ENCODE measurements at places on chromosomes 1 and 21. TPM values are rescaled to one million over a fixed set of nuclear protein-coding genes. Genes with fewer than 3 reads are reported as not detected.

DNA sequence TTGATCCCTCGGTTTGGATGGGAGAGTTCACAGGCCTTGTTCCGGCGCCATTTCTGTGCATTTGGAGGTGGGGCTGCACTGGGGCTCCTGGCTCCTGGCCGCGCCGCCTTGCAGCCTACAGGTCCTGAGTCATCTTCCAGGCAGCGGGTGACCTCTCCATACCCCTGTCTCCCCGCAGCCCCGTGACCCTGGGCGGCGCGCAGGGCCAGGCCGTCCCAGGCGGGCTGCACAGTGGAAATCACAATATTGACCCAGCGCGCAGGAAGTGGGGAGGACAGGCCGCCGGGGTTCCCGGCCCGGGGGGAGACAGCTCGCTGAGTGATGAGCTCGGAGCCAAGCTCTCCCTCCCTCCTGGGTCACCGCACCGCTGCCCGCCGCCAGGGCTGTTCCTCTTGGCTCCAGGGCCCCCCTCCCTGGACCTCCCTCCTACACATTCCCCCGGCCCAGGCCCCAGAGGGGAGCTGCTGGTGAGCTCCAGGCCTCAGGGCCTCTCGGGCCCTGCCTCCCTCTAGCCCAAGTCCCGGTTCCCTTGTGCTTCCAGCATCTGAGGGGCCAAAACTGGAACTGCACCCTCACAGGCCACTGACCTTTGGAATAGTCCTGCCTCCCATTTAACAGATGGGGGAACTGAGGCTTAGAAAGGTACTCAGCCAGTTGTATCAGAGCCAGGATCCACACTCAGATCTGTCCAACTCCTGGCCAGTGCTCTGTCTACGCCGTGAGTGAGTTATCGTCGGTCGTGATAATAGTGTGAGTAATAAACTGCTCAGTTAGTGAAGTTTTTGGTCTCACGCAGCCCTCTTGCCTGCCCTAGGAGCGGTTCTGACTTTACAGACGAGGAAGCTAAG lies 142.9 kb upstream of the WNT4 start:
- no peaks in the 10 kb centered on the region for H3K36me3 ChIP-seq
- H3K4me3 ChIP-seq = no peak overlapping the region
- DNase-seq = peak; percentile 26
- H3K4me1 ChIP-seq = no peaks in the 10 kb centered on the region
- H3K27me3 ChIP-seq = no peaks in the 10 kb centered on the region

DNA sequence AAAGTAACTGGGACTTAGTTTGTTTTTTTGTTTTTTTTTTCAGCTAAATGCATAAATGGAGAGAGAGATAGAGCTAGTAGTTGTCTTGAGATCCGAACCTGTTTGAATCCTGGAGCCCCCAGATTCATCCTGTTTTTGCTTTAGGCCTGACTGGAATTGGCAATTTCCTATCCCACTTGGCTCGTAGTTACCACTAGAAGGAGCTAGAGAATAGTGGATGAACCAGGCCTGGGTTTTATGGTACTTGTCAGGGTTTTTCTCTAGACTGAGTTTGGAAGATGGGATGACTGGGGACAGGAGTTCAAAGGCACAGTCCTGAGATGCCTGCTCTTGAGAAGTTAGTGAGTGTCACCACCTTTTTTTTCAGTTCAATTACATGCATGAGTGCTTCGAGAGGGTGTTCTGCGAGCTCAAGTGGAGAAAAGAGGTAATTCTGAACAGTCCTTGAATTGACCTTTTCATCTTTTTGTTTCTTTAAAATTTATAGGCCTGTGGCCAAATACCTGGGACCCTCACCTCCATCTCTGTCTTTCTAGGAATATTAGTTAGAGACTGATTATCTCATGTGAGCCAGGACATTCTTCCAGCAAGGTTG lies 23.4 kb downstream of the CELF3 start:
- no peak for DNase-seq
- no peaks in the 10 kb centered on the region for H3K4me1 ChIP-seq
- H3K27ac ChIP-seq = no peak overlapping the region
- no peaks in the 10 kb centered on the region for H3K27me3 ChIP-seq
- peaks cover 65% of the 10 kb centered on the region for H3K36me3 ChIP-seq
- H3K4me3 ChIP-seq = no peak overlapping the region

DNA sequence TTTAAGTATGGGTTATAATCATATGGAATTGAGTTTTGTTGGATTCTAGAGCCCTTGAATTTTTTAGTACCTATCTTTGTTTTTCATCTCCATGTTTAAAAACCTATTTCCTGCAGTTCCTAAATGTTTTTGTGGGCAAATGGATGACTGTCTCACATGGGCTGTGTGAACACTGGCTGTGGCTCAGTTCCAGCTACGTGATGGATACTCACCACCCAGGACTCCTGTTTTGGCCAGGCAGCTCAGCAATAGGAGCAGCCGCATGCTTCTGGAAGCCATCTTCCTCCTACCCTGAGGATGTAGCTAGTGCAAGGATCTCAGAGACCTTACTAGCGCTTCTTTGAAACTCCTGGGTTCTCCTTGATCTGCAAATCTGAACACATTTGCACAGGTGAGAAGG lies 2.8 kb downstream of the REG4 start:
- DNase-seq = no peak
- H3K27me3 ChIP-seq = no peaks in the 10 kb centered on the region
- no peaks in the 10 kb centered on the region for H3K36me3 ChIP-seq
- no peak overlapping the region for H3K27ac ChIP-seq

- H3K27me3 ChIP-seq = no peaks in the 10 kb centered on the region
- no peak overlapping the region for H3K27ac ChIP-seq
- no peak overlapping the region for H3K4me3 ChIP-seq
- no peaks in the 10 kb centered on the region for H3K36me3 ChIP-seq
Measured at GRCh38 chr1:212915245-212916091, 34.9 kb upstream of the VASH2 start.

- H3K4me3 ChIP-seq = no peak overlapping the region
- no peak for DNase-seq
- H3K4me1 ChIP-seq = no peaks in the 10 kb centered on the region
- no peak overlapping the region for H3K27ac ChIP-seq
- no peaks in the 10 kb centered on the region for H3K36me3 ChIP-seq
Measured at GRCh38 chr1:7335224-7335879, 435.7 kb upstream of the VAMP3 start.

- DNase-seq = peak; percentile 36
- H3K4me1 ChIP-seq = no peaks in the 10 kb centered on the region
- H3K36me3 ChIP-seq = no peaks in the 10 kb centered on the region
- peaks cover 6% of the 10 kb centered on the region for H3K27me3 ChIP-seq
- H3K27ac ChIP-seq = no peak overlapping the region
Measured at GRCh38 chr1:5742801-5743200, 249.4 kb downstream of the NPHP4 start.

GRCh38 chr21:28539623-28539988 lies 453.1 kb downstream of the LTN1 start:
- no peaks in the 10 kb centered on the region for H3K4me1 ChIP-seq
- no peak overlapping the region for H3K4me3 ChIP-seq
- H3K36me3 ChIP-seq = no peaks in the 10 kb centered on the region
- no peak overlapping the region for H3K27ac ChIP-seq
- H3K27me3 ChIP-seq = no peaks in the 10 kb centered on the region

DNA sequence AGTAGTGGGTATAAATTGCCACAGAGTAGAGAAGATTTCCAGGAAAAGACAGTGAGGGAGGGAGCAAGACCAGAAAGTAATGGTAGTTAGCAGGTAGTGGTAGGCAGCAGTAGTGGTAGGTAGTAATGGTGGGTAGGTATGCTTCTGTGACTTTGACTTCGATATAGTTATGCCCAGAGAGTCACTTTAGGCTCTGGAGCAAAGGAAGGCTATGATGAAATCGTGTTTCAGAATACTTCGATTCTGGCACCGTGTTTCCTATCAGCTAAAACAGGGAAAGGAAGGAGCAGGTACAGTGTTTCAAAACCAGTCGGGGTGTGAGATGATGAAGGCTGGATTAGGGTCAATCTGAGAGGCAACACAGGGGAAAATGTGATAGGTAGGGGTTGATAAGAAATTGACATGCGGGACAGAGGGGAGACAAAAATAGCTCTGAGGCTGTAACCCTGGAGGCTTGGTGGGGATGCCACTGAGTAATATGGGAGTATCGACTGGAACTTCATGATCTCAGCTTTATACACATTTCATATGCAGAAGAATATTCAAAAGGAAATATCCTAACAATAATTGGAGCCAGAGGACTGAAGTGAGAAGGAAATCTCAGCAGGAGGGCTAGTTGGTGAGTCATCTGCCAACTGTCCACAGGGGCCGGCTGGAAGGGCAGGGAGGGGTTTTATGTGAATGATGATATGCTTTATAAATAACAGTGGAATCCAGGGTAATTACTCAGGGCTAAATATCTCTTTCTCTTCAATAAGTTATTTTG lies 25.2 kb upstream of the TRIM45 start:
- H3K36me3 ChIP-seq = no peaks in the 10 kb centered on the region
- H3K27ac ChIP-seq = peak overlapping the region; percentile 88
- H3K4me3 ChIP-seq = peak overlapping the region; percentile 39
- no peaks in the 10 kb centered on the region for H3K27me3 ChIP-seq

- no peak overlapping the region for H3K4me3 ChIP-seq
- no peak for DNase-seq
- H3K36me3 ChIP-seq = no peaks in the 10 kb centered on the region
- peak overlapping the region; percentile 59 for H3K27ac ChIP-seq
- H3K27me3 ChIP-seq = no peaks in the 10 kb centered on the region
Measured at GRCh38 chr1:85278853-85279314, 2.5 kb upstream of the BCL10 start.

DNA sequence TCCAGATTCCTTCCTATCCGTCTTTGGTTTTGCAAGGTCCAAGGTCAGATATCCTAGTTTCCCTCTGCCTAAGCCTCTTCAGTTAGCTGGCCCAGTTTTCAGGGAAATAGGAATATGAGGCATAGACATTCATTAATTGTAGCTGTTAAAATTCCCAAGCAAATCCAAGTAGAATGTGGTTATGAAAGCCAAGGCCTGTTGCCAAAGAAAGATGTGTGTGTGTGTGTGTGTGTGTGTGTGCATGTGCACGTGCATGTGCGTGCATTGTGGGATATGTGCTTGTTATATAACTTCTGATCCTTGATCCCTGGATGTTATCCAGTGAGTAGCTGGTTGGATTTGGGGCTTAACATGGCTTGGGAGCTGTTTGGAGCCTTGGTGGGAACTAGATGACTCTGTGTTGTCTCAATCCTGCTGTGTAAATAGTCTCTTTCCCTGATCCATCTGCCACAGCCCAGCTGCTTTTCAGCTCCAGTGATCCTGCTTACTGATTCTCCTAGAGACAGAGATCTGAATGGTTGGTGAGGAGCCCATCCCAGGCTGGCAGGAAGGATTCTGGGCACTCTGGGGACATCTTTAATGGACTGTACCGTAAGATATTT lies 70.6 kb upstream of the GCLM start:
- peak overlapping the region; percentile 39 for H3K27ac ChIP-seq
- no peak for DNase-seq
- H3K27me3 ChIP-seq = no peaks in the 10 kb centered on the region
- peaks cover 14% of the 10 kb centered on the region for H3K4me1 ChIP-seq
- no peak overlapping the region for H3K4me3 ChIP-seq

DNA sequence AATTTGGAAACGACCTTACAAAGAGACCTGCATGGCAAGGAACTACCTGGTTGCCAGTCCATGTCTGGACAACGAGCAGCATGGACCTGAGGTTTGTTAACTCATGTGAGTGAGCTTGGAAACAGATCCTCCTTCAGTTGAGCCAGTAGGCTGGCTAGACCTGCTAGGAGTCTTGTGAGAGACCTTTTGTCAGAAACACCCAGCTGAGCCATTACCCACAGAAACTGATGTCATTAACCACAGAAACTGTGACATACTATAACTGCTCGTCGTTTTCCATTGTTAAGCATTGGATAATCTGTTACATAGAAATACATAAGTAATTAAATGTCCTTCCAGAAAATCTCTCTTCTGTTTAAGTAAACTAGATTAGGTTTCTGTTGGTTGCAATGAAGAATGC lies 211.1 kb upstream of the C21orf91 start:
- no peaks in the 10 kb centered on the region for H3K36me3 ChIP-seq
- no peak overlapping the region for H3K27ac ChIP-seq
- no peak overlapping the region for H3K4me3 ChIP-seq

- H3K27ac ChIP-seq = no peak overlapping the region
- peaks cover 11% of the 10 kb centered on the region for H3K4me1 ChIP-seq
- no peak overlapping the region for H3K4me3 ChIP-seq
- no peaks in the 10 kb centered on the region for H3K36me3 ChIP-seq
- H3K27me3 ChIP-seq = no peaks in the 10 kb centered on the region
- no peak for DNase-seq
Measured at GRCh38 chr1:56139836-56140235, 439.5 kb downstream of the PLPP3 start.

DNA sequence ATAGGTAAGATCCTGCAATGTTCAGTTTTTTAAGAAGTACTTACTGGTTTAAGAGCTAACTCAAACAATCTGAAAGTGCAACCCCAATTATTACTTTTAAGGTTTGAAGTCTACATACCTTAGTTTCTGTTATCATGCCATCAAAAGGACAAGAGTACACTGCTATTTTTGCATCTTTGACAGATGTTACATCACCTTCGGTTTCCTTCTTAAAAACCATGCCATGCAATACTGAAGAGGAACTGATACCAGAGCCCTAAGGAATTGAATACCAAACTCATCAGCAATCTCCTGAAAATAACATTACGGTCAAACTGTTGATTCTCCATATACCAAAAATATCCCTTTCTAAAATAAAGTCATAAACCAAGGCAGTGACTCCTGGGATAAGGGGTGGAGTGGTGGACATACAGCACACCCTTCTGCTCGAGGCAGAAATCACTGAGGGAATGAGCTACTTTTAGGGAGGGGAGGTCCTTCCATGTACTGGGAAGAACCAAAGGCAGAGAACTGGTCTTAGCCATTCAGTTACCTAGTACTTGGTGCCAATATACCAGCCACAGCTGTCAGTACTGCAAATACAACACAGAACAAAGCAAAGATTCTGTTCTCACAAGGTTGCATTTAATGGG lies 8.5 kb downstream of the CCT8 start:
- no peak for DNase-seq
- H3K4me1 ChIP-seq = peaks cover 19% of the 10 kb centered on the region

DNA sequence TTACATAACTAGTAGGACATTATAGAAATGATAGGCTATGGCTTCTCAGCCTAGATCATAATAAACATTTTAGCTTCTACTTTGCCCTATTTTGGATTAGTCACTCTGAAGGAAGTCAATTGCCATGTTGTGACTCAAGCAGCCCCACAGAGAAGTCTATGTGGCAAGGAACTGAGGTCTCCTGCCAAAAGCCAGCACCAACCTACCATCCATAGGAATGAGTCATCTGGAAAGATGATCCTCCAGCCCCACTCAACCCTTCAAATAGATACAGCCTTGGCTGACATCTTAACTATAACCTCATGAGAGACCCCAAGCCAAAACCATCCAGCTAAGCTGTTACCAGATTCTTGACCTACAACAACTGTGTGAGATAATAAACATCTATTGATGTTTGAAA lies 76.3 kb upstream of the BEND5 start:
- no peak overlapping the region for H3K4me3 ChIP-seq
- no peak overlapping the region for H3K27ac ChIP-seq
- no peak for DNase-seq
- no peaks in the 10 kb centered on the region for H3K36me3 ChIP-seq

- no peak overlapping the region for H3K4me3 ChIP-seq
- H3K27me3 ChIP-seq = no peaks in the 10 kb centered on the region
- H3K4me1 ChIP-seq = peaks cover 41% of the 10 kb centered on the region
- no peak overlapping the region for H3K27ac ChIP-seq
- DNase-seq = peak; percentile 20
- peaks cover 4% of the 10 kb centered on the region for H3K36me3 ChIP-seq
Measured at GRCh38 chr1:154802336-154802969, 67.6 kb downstream of the KCNN3 start.

The TMEM35B gene
- 4.4 TPM for total RNA-seq

The ACTL8 gene
- total RNA-seq = not detected

The AKR7A3 gene
- total RNA-seq = 0.34 TPM

The RGS13 gene
- total RNA-seq = not detected

The ACTA1 gene
- total RNA-seq = 8,109 TPM

The SPRR2D gene
- not detected for total RNA-seq

The C1orf53 gene
- total RNA-seq = 0.84 TPM

The AMPD1 gene
- total RNA-seq = 212 TPM

The SPOCD1 gene
- not detected for total RNA-seq

The VAV3 gene
- total RNA-seq = 0.71 TPM

The GGPS1 gene
- 39.5 TPM for total RNA-seq

Data from psoas muscle (tissue), 8 donors.